T-helper 2 cell (primary cell): ENCODE measurements at places on chromosomes 1 and 21.

GRCh38 chr1:201310986-201311355, 27.7 kb downstream of the PKP1 start:
- DNase-seq: no peak

DNA sequence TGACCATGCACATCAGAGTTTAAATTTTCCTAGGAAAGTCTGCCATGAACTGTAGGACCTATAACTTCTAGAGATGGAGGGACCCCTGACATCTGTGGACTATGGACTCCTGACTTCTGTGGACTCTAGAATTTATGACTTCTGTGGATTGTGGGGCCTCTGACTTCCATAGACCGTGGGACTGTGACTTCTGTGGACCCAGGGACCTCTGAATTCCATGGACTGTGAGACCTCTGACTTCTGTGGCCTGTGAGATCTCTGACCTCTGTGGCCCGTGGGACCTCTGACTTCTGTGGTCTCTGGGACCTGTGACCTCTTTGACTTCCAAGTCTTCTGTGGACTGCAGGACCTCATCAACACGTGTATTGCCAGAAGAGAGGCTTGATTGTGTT, 36.7 kb downstream of the PEX14 start:
- no peak for DNase-seq

DNA sequence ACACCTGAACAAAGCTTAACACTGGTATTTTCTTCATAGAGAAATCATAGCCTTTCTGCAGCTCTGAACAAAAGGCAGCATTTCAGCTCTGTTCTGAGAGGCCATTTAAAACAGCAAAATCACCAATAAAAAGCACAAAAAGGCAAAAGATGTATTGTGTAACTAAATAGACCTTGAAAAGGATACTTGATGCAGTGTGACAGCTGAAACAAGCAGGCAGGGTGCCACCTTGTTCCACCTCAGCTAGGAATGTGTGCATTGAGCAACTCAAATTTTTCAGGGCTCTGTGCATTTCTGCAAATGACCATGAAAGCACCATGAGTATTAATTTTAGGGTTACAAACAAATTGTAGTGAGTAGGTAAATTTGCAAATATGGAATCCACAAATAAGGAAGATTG, 65.8 kb downstream of the RHOU start:
- DNase-seq: no peak

- no peak for DNase-seq
Observed at GRCh38 chr1:6378096-6378746, 15.3 kb downstream of the ACOT7 start.

DNA sequence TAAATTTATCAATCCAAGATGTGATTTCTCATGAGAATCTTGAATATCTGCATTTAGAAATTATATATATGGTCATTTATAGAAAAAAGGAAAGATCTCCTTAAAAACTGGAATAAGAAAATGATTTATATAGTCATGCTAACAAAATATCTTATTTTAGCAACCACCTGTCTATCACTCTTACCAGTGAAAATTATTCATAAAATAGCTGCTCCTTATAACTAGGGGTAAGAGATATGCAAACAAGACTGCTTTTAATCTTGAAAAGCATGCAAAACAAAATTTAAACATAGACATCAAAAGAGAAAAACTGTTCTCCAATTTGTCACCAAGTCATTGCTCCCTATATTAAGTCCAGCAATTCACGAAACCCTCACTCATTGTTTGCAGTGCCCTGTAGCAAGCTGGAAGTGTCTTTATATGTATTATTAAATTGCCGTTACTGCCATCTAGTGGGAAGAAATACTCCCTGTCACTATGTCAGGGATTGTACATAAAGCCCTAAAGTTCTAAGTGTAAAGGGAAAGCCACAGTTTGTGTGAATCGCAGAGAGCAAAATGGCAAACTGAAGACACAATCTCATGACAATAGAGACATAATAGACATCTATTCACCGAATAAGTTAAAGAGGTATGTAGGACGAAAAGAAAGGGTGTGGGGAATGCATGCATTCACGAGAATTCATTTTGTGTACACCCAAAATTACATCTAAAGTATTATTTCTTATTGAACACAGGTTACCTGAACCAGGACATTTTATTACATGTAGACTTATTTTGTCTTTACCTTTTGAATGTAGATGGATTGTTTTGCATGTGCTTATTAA, 600.5 kb downstream of the USP25 start:
- DNase-seq: no peak

DNA sequence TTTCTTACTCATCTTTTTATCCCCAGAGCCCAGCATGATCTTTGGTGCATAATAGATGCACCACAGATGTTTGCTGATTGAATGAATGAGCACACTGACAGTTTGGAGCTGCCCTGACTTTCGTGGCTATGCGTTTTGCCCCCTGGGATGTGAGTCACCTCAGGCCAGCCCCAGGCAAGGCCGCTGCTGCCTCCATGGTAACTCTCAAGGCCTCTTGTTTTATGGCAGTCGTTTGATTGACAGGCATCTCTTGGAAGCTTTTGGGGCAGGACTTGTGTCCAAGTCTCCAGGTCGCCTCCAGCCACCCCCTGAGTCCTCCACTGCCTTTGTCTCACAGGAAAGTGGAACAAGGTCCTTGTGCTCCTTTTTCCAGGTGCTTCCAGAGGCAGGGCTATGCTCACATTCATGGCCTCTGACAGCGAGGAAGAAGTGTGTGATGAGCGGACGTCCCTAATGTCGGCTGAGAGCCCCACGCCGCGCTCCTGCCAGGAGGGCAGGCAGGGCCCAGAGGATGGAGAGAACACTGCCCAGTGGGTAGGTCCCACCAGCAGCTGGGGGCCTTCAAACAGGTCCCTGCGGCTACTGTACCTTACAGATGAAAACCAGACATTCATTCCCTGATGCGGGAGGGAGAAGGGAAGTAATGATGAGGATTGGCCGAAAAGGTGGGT, 11.2 kb downstream of the PSEN2 start:
- DNase-seq: no peak

DNA sequence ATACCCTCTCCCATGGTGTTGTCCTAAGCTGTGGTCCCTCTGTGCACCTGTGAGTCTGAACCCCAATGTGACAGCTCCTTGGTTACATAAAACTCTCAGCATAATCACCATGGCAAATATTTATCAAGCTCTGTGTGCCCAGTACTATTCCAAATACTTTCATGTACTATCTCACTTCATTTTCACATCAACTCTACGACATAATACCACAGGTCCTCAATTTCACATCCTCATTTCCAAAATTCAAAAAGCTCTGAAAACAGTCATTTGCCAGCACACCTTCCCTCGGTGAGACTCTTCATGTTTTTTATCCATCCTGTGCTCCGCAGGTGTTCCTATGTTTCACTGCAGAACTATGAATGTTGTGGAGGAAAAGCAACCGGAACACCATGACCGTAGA, 12.4 kb upstream of the CREG1 start:
- no peak for DNase-seq

GRCh38 chr1:84156210-84156621, 12.1 kb downstream of the PRKACB start:
- no peak for DNase-seq
